ENCODE measurements at places on chromosomes 1 and 21.

DNA sequence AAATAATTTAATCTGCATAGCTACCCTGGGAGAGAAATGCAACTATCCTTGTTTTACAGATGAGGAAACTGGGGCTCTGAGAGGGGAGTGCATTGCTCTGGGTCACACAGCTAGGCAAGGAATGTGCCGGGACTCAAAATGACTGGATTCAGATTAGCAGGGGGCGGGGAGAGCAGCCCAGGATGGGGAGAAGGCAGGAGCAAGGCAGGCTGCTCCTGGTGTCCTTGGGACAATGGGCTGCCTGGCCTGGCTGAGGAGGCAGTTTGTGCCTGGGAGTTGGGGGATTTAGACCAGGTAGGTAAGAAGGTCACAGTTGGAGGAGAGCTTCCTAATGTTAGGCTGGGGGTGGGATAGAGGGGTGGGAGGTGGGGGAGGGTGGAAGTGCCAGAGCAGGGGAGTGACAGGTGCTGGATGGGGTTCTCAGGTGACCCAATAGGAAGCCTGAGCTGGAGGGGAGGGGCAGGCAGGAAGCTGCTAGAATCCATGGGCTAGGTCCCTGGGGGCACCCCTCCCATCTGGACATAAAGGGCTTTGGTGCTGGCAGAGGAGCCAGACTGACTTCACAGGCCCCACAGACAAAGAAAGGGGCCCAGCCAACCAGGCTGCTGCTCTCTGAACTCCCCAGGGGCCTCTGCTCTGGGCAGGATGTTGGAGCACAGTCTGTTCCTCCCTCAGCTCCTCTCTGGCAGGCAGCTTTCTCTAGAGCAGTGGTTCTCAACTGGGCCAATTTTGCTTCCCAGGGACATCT, 29.0 kb downstream of the TRIM62 start:
- peak; percentile 76 for DNase-seq

DNA sequence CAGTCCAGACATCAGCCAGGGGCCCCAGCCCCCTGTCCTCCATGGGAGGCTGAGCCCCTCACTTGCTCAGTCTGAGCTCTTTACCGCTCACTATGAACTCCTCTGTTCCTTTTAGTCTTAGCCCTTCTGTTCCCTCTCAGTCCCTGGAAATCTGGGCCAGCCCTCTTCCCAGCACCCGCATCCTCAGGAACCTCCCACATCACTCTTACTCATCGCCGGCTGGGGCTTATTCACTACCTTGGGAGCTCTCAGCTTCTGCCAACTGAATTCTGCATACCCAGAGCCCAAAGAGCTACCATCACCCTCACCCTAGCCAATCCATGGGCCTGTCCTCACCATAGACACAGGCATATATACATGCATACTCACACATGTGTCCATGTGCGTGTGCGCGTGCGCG, 11.5 kb downstream of the KNCN start:
- peak; percentile 87 for DNase-seq

GRCh38 chr21:15686506-15686905, 43.3 kb upstream of the USP25 start:
- no peak for DNase-seq

- no peak for DNase-seq
Measured at GRCh38 chr1:54571803-54572541, 23.9 kb downstream of the ACOT11 start.

DNA sequence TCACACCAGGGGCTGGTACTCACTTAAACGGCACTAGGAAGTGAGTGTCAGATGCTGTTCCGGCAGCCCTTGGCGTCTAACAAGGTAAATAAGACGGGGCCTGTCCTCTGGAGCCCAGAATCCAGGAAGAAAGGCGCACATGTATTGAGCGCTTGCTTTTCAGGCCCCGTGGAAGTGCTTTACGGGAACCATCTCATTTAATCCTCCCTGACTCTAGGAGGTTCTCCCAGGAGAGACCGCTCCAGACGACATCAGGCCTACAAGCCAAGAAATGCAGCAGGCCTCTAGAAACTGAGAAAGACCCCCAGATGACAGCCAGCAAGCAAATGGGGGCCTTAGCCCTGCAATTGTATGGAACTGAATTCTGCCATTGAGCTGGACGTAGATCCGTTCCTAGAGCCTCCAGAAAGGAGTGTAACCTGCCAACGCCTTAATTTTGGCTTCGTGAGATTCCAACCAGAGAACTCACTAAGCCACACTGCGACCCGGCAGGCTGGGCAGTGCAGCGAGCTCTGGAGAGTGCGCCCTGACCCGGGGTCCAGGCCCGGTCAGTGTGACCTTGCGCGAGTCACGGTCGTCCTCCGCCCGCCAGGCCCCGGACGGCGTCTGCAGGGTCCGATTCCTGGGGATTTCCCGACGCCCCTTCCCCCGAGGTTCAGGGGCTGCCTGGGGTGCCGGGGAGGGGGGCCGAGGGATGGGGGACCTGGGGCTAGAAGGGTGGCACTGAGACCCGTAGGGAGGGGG, 532 bp upstream of the MANEAL start:
- no peak for DNase-seq

- DNase-seq, result no peak
Measured at GRCh38 chr1:81424061-81424460, 376.7 kb upstream of the ADGRL2 start.

Measured in head of caudate nucleus (tissue), 42 donors.